Suppressor macrophage treated with lipopolysaccharide for 4 hours (primary cell): ENCODE measurements at places on chromosomes 7 and 10.

- no peak for DNase-seq
Observed at GRCh38 chr7:127653396-127653795, 1.4 kb downstream of the SND1 start.

- no peak for DNase-seq
Observed at GRCh38 chr7:114007386-114007785, 88.6 kb upstream of the PPP1R3A start.

- peak; percentile 28 for DNase-seq
Observed at GRCh38 chr10:75402486-75403143, 1.1 kb upstream of the ZNF503 start.

GRCh38 chr10:90817128-90817889, 40.5 kb downstream of the HTR7 start:
- DNase-seq: peak; percentile 27

- DNase-seq: no peak
Observed at GRCh38 chr10:510415-510881, 179.0 kb downstream of the DIP2C start.

DNA sequence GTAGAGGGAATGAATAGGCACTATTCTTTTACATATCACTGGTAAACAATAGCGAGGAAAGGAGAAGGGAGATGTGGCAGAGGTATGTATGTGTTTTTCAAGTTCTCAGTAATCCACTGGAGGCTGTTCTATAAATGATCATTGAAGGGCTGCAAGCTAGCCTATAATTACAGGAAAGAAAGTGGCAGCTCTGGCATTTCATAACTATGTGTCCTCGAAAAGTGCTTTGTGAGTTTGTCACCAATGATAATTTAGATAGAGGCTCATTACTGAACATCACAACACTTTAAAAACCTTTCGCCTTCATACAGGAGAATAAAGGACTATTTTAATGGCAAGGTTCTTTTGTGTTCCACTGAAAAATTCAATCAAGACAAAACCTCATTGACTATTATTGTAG, 235.1 kb downstream of the FOXP2 start:
- no peak for DNase-seq

- DNase-seq: no peak
Observed at GRCh38 chr7:95867309-95867708, 95.0 kb downstream of the DYNC1I1 start.

- no peak for DNase-seq
Observed at GRCh38 chr10:30755441-30755953, 125.9 kb upstream of the LYZL2 start.

- peak; percentile 32 for DNase-seq
Observed at GRCh38 chr10:130179640-130180039, 43.4 kb downstream of the GLRX3 start.

- DNase-seq: no peak
Observed at GRCh38 chr10:12929381-12929780, 72.1 kb downstream of the CCDC3 start.

DNA sequence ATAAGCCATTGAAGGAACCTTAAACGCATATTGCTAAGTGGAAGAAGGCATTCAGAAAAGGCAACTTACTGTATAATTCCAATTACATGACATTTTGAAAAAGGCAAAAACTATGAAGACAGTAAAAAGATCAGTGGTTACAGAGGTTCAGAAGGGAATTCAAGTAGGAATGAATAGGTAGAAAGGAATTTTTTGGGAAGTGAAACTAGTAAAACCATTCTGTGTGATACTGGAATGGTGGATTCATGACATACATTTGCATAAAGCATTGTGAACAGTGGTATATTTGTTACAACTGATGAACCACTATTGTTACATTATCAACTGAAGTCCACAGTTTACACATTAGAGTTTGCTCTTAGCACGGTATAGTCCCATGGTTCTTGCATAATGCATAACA, 114.2 kb upstream of the GPR22 start:
- no peak for DNase-seq

- no peak for DNase-seq
Observed at GRCh38 chr10:29163746-29164145, 125.1 kb upstream of the LYZL1 start.

DNA sequence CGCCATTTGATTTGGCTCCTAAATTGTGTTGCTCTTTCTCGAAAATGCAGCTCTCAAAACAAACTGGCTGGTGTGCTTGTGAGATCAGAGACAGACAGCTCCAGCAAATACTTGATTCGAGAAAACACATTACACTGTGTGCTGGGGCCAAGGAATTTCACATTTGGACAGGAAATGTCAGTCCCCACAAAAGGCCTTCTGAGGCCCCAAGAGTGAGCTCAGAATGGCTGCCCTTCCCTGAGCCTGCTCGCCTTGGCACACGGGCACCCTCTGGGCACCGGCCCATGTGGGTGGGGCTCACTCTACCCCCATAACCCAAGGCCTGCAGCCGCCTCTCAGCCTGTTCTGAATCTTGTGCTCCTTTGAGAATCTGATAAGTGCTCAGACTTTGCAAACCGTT, 13.9 kb upstream of the HSPA12A start:
- no peak for DNase-seq
